Activated CD4-positive, alpha-beta T cell treated with anti-CD3 and anti-CD28 coated beads, Interleukin-2, amount 10 ng/mL, durations not matched to agents 7 days and 5 days (primary cell): ENCODE measurements at places on chromosomes 16 and 17. TPM values are rescaled to one million over a fixed set of nuclear protein-coding genes. Genes with fewer than 3 reads are reported as not detected.

GRCh38 chr16:82991966-82992675 is 365.4 kb downstream of the CDH13 start:
- no peak overlapping the region for H3K27ac ChIP-seq
- H3K27me3 ChIP-seq = no peaks in the 10 kb centered on the region
- no peaks in the 10 kb centered on the region for H3K4me1 ChIP-seq

GRCh38 chr17:42016411-42016831 is 818 bp downstream of the DNAJC7 start:
- DNase-seq = no peak
- H3K27me3 ChIP-seq = no peaks in the 10 kb centered on the region
- H3K4me3 ChIP-seq = peak overlapping the region; percentile 99

- DNase-seq = no peak
- H3K27ac ChIP-seq = no peak overlapping the region
- H3K4me3 ChIP-seq = no peak overlapping the region
- H3K27me3 ChIP-seq = no peaks in the 10 kb centered on the region
- no peaks in the 10 kb centered on the region for H3K36me3 ChIP-seq
Measured at GRCh38 chr17:22251498-22251897, 559.2 kb downstream of the KCNJ18 start.

- H3K4me3 ChIP-seq = no peak overlapping the region
- no peaks in the 10 kb centered on the region for H3K36me3 ChIP-seq
- no peak for DNase-seq
- no peaks in the 10 kb centered on the region for H3K4me1 ChIP-seq
Measured at GRCh38 chr17:17343160-17343735, 40.1 kb downstream of the NT5M start.

- H3K4me3 ChIP-seq = peak overlapping the region; percentile 45
- peak; percentile 42 for DNase-seq
- H3K4me1 ChIP-seq = peaks cover 17% of the 10 kb centered on the region
- peaks cover 2% of the 10 kb centered on the region for H3K36me3 ChIP-seq
- H3K27ac ChIP-seq = peak overlapping the region; percentile 81
Measured at GRCh38 chr17:3222505-3222904, 15.0 kb downstream of the OR1A1 start.

GRCh38 chr16:48188449-48189102 is 32.8 kb upstream of the ABCC12 start:
- no peak overlapping the region for H3K27ac ChIP-seq
- peaks cover 3% of the 10 kb centered on the region for H3K27me3 ChIP-seq
- H3K36me3 ChIP-seq = no peaks in the 10 kb centered on the region
- H3K4me1 ChIP-seq = peaks cover 20% of the 10 kb centered on the region

GRCh38 chr17:82914375-82914774 is 74.6 kb upstream of the ZNF750 start:
- H3K27me3 ChIP-seq = no peaks in the 10 kb centered on the region
- no peak overlapping the region for H3K27ac ChIP-seq
- H3K36me3 ChIP-seq = peaks cover 23% of the 10 kb centered on the region
- no peak for DNase-seq
- peaks cover 31% of the 10 kb centered on the region for H3K4me1 ChIP-seq

- H3K27ac ChIP-seq = no peak overlapping the region
- H3K36me3 ChIP-seq = no peaks in the 10 kb centered on the region
- no peak for DNase-seq
- peaks cover 28% of the 10 kb centered on the region for H3K27me3 ChIP-seq
- no peak overlapping the region for H3K4me3 ChIP-seq
Measured at GRCh38 chr16:54171626-54172537, 114.7 kb downstream of the IRX3 start.

DNA sequence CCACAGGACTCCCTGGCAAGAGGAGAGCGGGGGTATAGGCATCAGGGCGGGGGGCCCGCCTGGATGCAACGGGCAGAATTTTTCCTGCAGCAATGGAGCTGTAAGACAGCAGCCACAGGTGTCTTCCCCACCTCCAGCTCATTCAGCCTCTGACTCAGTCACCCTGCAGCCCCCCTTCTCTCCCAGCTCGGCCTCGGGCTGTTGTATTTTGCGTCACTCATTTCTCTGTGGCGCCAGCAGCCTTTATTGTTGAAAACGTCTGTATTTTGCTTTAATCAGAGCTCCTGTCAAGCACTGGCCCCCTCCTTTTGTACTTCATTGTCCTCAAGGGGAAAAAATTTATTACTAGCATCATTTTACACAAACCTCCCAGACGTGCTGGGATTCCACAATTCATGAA is 117.7 kb downstream of the WSCD1 start:
- no peaks in the 10 kb centered on the region for H3K27me3 ChIP-seq
- no peak overlapping the region for H3K27ac ChIP-seq

DNA sequence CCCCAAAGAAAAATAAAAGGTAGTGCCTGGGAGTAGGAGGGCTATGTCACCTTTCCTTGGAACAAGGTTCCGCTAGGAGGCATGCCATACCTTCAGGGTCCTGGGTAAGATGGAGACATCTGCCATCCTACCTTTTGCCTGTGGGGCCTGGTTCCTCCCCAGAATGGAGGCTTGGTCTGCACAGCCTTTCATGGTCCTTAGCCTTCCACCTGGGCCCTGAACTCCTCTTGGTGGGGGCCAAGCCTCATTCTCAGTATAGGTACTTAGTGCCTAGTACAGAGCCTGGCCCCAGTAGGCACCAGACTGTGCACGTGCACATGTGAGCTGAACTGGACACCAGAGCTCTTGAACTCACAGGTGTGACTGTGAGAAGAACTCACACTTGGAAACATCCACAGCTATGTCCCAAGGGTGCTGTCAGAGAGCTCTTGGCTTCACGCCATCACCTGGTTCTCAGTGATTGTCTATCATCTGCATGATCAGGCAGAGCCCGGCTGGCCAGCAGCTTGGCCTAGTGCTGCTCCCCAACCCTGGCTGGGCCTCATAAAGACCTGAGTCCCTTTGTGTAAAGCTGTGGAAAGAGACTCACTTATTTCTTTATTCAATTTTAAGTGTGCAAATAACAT is 143.2 kb downstream of the SOCS1 start:
- no peaks in the 10 kb centered on the region for H3K27me3 ChIP-seq
- H3K36me3 ChIP-seq = peaks cover 58% of the 10 kb centered on the region
- peak overlapping the region; percentile 75 for H3K27ac ChIP-seq
- DNase-seq = no peak

DNA sequence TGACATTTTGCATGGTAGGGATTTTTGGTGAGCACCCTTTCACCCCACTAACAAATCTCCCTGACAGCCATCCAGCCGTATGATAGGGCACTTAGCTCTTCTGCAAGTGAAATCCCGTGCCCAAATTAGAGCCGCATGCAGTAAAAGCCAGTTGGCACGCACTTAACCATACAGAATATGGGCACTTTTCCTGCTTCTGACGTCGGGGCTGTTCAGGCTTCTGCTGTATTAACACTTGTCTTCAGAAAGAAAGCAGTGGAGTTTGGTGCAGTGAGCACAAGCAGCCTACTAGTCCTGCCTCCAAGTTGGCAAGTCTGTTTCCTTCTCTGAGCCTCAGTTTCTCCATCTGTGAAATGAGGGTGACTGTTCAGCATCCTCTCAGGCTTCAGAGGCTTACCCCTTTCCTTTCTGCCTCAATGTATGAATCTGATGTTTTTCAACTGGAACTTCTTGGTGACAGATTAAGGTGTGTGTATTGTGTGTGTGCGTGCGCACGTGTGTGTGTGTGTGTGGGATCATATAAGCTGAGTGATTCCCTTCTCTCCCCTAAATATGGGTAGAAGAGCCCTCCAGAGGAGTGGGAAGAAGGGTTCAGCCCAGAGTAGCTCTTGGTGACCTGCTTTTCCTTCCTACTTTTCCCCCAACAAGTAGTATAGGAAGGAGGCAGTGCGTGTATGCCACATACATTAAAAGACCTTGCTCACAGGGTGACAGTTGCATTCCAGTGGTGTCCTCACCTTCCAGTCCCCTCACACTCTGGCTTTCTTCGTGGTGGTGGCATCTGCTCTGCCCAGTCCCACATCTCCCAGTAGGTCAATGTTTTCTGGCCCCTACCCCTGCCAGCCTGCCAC is 19.0 kb downstream of the IGF2BP1 start:
- no peak for DNase-seq
- H3K27me3 ChIP-seq = peaks cover 44% of the 10 kb centered on the region
- H3K4me1 ChIP-seq = no peaks in the 10 kb centered on the region
- no peak overlapping the region for H3K27ac ChIP-seq
- no peak overlapping the region for H3K4me3 ChIP-seq
- H3K36me3 ChIP-seq = no peaks in the 10 kb centered on the region

GRCh38 chr16:1916640-1916990 is 1.6 kb downstream of the HS3ST6 start:
- no peaks in the 10 kb centered on the region for H3K36me3 ChIP-seq
- H3K27ac ChIP-seq = no peak overlapping the region
- no peak overlapping the region for H3K4me3 ChIP-seq
- DNase-seq = no peak

SCIMP gene
- total RNA-seq = not detected
